ENCODE measurements at places on chromosomes 3 and 15.

GRCh38 chr15:65318870-65319356 is 14.4 kb downstream of the RNU5B-1 start:
- peak; percentile 84 for DNase-seq

GRCh38 chr3:194617827-194618226 is 15.4 kb downstream of the TMEM44 start:
- DNase-seq, result no peak

DNA sequence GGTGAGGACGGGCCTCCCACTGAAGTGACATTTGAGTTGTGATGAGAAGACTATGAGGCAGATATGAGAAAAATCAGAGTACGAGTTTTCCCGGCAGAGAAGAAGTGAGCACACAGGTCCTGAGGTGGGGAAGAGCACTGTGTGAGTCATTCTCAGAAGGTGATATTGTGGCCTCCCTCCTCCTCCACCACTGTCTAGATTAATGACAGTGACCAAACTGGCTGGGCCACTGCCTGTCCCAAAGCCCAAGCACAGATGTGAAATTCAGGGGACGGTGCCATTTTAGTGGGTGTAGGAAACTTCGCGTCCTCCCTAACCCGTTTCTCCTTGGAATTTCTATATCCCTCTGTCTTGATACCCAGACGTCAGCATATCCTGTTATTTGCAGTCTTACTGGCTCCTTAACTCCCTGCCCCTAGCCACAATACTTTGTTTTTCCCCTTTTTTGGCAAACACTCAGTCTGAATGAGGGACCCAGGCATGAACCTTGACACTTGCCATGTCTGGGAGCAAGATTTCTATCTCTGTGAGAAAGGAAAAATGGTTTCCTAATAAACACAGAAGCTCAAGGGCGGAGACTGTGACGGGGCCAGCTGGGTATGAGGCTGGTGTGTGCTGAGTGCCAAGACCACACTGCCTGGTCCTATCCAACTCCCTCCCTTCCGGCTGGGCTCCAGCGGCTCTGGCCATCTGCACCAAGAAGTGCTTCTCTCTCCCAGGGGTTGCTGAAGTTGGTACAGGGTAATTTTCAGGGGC is 15.2 kb downstream of the PRICKLE2 start:
- DNase-seq, result no peak

GRCh38 chr3:128556907-128557306 is 63.9 kb upstream of the GATA2 start:
- DNase-seq, result no peak

DNA sequence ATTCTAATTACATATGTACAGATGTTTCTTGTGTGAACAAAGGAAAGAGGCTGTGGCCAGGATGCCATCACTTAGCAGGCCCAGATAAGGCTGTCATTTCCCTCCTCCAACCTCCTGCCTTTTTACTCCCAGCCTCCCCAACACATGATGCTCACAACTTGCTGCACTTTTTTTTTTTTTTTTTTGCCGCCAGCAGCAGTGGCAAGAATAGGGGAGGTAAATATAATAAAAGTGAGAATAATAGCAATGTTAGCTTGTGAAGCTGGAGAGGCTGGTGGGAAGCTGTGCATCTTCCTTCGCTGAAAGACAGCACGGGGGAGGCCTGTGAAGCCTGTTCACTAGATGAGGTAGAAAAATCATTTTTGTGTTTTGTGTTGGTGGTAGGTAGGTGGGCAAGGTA is 42.5 kb upstream of the MYO5C start:
- no peak for DNase-seq

GRCh38 chr15:29924750-29925149 is 102.5 kb upstream of the TJP1 start:
- no peak for DNase-seq

DNA sequence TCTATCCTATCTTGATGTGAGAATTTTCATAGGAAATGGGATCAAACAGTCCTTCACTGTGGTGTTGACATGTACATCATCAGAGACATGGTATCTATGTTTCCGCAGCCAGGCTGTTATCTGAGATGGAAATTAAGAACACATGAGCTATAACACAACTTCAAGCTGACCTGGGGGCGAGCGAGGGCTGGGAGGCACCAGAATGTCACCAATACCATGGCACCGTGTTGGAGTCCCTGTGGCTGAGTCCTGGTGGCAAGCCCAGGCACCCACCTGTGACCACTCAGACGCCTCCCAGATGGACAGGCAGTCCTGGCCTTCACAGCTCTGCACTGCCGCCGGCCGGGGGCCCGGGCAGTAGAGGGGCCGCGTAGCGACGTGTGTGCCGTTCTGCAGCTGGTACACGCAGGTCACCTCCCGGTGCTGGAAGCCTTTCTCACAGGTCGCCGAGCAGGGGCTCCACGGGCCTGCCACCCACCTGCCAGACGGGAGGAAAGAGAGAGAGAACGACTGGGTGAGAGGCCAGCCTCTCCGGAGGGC is 263.9 kb upstream of the LYSMD4 start:
- DNase-seq, result no peak

DNA sequence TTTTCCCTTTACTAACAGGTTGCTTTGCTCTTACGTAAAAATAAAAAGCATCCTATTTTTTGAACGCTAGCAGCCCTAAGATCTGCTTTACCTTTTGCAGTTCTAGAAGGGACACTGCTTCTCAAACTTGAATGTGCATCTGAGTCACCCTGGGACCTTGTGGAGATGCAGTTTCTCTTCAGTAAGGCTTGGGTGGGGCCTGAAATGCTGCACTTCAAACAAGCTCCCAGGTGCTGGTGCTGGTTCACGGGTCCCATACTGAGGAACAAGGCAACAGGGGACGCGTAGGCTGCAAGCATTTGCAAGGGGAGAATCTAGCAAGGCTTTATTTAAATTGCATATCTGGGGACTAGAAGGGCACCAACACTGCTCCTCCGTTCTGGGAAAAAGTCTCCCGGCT is 30.0 kb downstream of the MB21D2 start:
- DNase-seq, result no peak

DNA sequence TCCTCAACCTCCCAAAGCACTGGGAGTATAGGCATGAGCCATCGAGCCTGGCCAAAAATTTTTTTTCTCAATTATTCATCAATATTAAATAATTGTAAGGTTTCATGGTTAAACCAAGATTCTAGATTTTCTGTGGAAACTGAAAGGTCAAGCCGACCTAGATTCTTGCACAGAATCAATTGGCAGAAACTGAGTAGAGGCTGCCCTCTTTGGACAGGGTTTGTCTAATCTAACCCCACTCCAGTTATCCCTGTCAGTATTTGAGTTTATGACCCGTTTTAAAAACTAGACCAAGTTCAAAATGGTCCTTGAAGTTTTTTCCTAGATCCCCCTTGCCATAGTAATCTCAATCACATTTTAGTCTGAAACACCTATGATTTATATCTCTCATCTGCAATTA is 8.6 kb upstream of the ADAM10 start:
- no peak for DNase-seq

GRCh38 chr3:155658671-155659261 is 86.1 kb downstream of the PLCH1 start:
- no peak for DNase-seq

DNA sequence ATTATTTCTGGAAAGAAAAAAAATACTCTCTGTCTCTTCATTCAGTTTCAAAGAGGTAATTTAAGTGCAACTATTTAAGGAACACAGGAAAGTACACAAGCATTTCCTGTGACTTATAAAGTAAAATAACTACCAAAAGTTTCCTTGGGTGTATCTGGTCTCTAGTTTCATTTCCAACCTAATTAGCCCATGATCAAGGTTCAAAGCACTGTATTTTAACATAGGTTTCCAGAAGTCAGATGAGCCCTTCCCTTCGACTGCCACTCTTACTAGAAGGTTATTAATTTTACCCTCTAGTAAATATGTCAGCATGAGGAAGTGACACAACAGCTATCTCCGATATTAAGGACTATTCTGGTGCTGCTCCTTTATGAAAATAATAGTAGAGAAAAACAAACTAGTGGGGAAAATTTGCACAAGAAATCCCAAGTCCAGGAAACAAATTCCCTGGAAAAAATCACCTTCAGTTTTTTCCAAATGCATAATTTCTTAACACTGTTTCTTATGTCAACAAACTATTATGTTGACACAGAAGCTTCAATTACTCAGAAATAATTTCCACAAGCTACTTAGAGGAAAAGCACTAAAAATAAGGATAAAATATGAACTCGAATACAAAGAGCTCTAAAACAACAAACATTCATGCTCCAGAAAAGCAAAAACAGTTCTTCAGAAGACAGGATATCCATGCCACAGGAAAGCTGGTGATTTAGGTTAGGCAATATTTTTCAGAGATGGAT is 35.3 kb downstream of the CCPG1 start:
- no peak for DNase-seq

DNA sequence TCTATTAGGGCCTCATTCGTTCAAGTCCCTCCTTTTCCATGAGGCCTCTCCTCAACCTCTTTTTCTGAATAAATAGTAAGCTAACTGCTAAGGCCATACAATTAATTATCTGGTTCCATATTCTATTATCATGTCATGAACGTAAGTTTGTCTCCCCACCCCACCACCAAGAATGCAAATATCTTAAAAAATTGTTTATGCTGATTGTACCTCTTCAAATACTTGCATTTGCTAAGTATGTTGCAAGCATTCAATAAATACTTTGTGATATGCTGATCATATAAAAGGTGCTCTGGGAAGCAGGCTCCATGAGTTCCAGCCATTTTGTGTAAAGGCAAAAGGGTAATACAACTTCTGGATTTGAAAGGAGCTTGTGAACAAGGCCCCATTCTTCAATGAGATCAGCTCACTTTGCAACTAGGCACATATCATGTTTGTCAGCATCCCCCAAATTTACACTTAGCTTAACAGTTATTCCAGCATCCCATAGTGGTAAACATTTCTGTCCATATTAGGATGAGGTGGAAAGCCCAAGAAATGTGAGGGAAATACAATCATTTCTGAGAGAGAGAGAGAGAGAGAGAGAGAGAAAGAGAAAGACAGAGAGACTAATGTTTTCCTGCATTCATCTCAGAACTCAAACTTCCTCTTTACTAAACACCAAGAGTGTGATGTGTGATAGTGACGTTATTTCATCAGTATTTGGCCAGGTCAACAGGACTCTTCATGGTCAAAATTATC is 33.2 kb downstream of the SLC12A8 start:
- no peak for DNase-seq

DNA sequence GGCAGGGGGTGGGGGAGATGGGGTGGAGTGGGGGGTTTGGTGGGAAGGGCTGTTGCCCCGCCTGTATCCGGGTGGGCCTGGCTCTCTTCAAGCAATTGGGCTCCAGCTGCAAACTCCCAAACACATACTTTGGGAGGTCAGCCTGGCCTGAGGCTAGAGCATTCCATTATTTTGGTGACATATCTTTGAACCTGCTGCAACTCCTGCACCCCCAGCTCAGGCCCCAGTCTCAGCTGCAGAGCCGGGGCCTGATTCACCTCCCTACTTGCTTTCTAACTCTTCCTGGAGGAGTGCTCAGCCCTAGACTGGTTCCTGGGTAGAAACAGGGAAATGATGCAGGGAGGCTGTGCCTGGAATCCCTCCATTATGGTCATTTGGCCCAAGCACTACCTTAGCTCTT is 140.8 kb upstream of the PRR23C start:
- DNase-seq, result no peak

DNA sequence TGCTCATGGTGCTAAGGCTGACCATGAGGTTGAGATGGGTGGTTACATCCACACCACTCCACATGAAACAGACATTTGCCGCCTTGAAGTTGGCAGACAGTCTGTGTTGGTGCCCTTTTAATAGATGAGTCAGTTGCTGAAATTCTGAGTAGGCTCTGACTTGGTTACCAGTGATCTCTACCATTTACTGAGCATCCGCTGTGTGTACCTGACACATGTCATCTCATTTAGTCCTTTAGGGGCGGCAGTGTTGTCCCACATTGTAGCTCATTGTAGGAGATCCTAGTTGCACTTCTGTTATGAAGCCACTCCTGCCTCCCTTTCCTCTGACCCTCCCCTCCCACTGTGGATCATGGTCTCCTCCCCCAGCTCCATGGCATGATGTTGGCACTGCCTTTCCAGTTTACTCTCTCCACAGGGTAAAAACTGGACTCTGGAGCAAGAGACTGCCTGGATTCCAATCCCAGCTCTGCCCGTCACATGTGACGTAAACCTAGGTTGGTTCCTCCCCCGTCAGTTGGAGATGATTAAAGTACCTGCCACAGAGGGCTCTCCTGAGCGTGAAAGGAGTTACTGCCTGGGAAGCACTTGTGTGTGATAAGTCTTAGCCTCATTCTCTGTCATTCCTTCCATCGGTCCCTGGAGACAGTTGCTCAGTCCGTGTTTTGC is 21.6 kb downstream of the SLCO3A1 start:
- DNase-seq, result no peak

DNA sequence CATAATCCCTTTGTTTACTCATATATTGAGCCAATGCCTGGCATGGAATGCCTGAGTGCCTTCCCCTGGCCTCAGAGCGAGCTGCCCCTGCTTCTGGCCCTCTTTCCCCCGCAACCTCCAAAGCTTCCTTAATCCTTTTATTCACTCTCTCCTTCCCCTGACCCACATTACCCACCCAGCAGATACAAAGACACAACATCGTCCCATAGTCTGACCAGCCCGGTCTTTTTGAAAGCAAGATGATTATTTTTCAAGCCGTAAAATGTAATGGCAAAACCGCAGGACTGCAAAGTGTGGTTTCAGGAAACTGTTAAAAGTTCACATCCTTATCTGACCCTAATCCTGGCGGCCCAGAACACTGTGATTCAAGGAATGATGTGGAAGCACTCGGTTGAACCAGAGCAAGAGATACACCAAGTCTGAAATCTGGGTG is 78.4 kb upstream of the LRTM1 start:
- no peak for DNase-seq

- DNase-seq, result no peak
These were observed 52.8 kb upstream of the NSMCE3 start for GRCh38 chr15:29322415-29322814.
